Caco-2 (cell line): ENCODE measurements at places on chromosomes 4 and X.
A peak's percentile ranks its signal among the peaks of the same experiment; 100 is the strongest.

GRCh38 chr4:120007896-120008436 is 58.7 kb downstream of the MAD2L1 start:
- no peak for DNase-seq

- DNase-seq: no peak
Observed at GRCh38 chr4:121076416-121076815, 4.1 kb upstream of the NDNF start.

DNA sequence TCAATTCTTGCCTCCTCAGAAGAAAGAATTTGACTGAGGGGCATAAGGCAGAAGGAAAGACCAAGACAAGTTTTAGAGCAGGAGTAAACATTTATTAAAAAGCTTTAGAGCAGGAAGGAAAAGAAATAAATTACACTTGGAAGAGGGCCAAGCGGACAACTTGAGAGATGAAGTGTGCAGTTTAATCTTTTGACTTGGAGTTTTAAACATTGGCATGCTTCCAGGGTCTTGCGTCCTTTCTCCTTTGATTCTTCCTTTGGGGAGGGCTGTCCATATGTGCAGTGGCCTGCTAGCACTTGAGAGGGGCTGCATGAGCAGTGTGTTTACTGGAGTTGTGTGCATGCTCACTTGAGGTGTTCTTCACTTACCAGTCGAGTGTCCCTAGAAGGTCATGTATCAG is 275.8 kb upstream of the IL1RAPL1 start:
- DNase-seq: no peak

GRCh38 chr4:165709516-165709915 is 163.5 kb upstream of the TLL1 start:
- DNase-seq: no peak

DNA sequence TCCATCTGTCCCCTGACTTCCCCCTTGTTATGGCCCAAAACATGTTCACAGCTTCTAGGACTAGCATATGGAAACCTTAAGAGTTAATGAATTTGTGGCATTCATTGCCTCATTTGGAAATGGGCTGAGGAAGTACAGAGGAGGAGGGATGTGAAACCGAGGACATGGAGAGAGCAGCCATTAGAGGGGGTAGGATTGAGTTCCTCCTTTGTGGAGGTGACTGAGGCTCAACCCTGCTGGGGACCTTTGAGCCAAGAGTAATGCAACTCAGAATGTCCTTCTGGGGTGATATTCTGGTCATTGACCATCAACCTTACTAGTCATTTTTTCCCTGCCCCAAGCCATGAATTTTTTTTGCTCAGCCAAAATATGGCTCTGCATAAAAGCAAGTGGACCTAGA is 109.4 kb downstream of the ZNF518B start:
- no peak for DNase-seq

- no peak for DNase-seq
Observed at GRCh38 chr4:40316333-40316781, 18.8 kb upstream of the CHRNA9 start.

- no peak for DNase-seq
Observed at GRCh38 chrX:133747196-133747595, 238.2 kb downstream of the GPC3 start.

DNA sequence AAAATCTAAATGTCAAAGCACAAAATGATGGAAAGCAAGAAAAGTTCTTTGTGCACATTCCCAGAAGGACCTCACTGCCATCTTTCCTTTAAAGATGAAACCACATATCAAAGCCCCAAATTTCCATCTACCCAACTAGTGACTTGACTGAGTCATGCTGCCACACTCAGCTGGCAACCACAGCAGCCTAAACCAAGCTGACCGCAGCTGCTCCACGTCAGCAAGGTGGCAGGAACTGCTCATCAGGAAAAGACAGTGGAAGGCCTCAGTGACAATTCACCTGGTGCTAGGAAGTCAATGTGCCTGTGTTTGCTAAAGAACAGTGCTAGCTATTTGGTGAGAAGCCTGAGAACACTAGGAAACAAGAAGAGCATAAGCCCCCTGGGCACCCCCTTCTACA is 26.1 kb downstream of the ACOX3 start:
- DNase-seq: no peak

GRCh38 chr4:103136671-103137445 is 37.2 kb upstream of the BDH2 start:
- no peak for DNase-seq

GRCh38 chrX:146433771-146434170 is 375.8 kb upstream of the CXorf51B start:
- no peak for DNase-seq

GRCh38 chr4:153531000-153531358 is 64.8 kb downstream of the TMEM131L start:
- DNase-seq: no peak

- no peak for DNase-seq
Observed at GRCh38 chr4:22416403-22416802, 99.5 kb downstream of the ADGRA3 start.

- no peak for DNase-seq
Observed at GRCh38 chr4:163614866-163615265, 120.4 kb downstream of the TMA16 start.

DNA sequence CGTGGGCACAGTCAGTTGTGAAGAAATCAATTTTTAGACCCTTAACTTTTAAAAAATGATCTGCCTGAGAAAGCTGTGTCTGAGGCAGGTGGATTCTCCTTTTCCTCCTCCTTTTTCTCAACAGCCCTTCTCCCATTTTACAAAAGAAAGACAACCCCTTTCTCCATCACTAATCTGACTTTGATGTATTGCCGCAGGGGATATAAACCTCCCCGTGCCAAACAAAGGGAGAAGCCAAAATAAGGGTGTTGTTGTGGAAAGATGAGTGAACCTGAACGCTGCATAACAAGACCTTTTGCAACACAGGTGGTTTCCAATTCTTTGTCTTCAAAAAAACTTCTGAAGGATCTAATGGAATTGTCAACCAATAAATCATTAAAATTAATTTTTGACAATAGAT is 8.4 kb upstream of the FHL1 start:
- DNase-seq: no peak

- DNase-seq: no peak
Observed at GRCh38 chr4:101345271-101345595, 2.1 kb downstream of the PPP3CA start.

DNA sequence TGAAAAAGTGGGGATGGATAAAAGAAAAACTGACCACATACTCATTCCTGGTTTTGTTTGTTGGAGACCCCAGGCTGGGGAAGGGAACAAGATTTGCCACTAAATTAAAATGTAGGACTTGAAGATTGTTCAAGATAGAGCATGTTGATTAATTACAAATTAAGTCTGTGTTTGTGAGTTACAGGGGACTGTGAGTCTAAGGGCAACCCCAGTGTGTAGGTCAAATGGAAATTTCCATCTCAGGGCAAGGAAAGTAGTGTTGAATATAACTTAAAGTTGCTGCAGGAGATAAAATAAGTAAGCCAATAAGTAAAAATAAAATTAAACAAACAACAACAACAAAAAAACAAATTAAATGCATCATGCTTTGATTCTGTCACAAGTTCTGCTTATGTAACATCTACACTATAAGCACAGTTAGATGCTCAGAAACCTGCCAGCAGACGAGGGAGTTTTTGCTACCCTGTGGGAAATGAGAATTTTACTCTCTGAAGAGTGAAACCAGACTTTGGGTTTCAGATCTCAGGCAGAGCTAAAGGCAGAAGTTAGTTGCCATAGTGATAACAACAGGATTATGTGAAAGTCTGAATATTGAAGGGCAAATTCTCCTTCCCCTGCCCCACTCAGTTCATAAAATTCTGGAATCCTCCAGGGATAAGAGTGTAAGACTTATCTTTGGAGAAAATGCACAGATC is 352.3 kb downstream of the GRXCR1 start:
- no peak for DNase-seq

GRCh38 chrX:134604701-134605311 is 53.5 kb downstream of the PLAC1 start:
- no peak for DNase-seq

DNA sequence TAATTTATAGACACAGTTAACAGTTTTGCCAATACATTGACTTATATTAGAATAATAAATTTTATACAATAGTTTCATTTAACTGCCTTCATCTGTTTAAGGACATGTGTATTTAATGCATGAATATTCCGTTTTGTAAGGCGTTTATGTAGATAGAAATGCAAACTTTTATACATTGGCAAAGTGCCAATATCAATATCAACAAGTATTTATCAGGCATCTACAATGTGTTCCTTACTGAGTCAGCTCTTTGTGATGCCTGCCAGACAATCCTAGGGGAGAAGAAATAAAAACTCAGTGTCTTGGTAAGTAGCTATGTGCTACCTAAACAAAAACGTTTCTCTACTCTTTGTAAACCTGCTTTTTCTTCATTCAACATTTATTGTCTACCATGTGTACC is 1142.2 kb downstream of the C4orf33 start:
- no peak for DNase-seq

GRCh38 chr4:177239878-177240277 is 69.8 kb upstream of the NEIL3 start:
- no peak for DNase-seq

DNA sequence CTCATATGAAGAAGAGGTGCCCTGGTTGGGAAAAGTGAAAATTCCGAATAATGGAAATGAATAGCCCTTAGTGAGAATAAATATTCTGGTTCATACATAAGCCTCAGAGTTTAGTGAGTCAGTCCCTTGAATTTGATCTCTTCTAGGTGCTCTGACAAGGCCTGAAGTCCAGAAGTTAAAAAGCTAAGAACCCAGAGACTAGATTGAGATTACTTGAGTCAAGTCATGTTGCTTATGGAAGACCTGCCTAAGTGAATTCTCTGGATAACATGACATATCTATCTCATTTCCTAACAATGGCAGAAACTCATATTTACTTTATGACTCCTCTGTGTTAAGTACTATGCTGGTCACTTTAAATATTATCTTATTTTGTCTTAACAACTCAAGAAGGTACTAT is 10.5 kb upstream of the PRSS48 start:
- no peak for DNase-seq

- DNase-seq: no peak
Observed at GRCh38 chr4:181173046-181173445, 1070.2 kb upstream of the TENM3 start.

DNA sequence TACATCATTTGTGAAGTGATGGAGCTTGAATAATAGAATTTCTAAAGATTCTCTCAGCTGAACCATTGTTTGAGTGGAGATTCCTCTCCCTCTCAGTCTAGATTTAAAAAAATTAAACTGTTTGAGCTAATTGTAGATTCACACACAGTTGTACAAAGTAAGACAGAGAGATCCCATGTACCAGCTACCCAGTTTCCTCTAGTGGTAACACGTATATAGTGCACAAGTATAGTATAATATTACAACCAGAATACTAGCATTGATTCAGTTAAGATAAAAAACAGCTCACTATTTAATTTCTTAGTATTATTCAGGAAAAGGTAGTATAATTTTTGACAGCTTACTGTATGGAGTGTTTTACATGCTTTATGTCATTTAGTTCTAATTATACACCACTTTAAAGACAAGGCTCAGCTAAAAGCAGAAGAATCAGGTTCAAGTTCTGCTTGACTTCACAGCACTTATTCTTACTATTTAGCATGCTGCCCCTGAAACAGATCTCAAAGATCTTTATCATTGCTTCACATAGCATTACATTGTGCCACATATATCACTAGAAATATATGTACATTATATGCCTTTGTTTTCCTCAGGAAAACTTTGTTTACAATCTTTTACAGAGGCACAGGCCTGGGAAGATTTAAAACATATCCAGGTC is 136.1 kb downstream of the SNCA start:
- DNase-seq: no peak

DNA sequence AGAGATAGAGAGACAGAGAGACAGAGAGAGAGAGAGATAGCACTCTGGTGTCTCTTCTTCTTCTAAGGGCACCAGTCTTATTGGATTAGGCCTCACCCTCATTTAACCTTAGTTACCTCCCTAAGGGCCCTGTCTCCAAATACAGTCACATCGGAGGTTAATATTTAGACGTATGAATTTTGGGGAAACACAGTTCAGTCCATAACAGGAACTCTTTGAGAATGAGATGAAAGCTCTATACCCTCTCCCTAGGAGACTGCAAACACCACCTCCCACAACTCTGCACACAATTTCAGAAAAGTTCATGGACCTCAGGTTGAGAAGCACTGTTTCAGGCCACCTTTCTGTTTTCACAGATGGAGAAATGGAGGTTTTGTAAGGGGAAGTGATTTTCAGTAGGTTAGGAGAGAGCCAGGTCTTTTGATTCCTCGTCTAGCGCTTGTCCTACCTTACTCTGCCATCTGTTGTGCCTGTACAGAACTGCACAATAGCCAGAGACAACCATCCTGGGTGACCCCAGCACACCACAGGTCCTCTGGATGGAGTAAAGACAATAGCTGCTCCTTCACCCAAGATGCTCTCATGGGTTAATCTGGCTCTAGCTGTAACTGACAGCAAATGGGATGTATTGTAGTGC is 16.9 kb upstream of the LOC101059915 start:
- peak; percentile 28 for DNase-seq

DNA sequence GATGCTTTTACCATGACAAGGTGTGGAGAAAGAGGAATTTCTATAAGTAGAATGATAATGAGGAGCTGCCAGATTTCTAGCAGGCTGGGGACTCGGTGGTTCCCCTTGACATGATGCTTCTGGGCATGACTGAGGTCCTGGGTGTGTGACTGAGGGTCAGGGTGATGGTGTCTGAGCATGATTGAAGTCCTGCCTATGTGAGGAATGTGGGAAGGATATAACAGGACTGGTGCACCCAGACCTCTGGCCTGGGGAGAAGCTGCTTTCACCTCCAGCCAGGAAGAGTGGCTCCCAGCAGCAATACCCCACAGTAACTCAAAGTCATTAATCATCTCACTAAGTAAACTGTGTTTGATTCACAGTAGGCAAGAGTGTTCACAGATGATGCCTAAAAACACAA is 17.4 kb downstream of the SORBS2 start:
- DNase-seq: no peak

DNA sequence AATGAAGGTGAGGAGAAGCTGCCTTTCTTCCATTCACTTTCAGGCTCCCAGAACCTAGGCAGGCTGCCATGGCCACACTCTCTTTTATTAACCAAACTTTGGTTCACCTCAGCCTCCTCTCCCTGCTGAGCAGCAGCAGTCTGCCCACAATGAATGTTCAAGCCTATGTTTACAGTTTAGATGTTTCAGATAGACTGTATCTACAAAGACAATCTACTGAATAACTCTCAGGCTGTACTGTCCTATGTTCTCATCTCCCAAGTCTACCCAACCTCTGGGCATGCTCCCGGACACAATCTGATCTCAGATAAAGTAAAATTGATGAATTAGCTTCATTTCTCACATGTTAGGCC is 59.2 kb upstream of the TMEM164 start:
- DNase-seq: no peak

GRCh38 chr4:23876418-23877089 is 13.3 kb downstream of the PPARGC1A start:
- DNase-seq: no peak

- DNase-seq: no peak
Observed at GRCh38 chrX:37875675-37876074, 28.3 kb upstream of the DYNLT3 start.

GRCh38 chrX:41412261-41413081 is 34.7 kb upstream of the NYX start:
- DNase-seq: no peak

DNA sequence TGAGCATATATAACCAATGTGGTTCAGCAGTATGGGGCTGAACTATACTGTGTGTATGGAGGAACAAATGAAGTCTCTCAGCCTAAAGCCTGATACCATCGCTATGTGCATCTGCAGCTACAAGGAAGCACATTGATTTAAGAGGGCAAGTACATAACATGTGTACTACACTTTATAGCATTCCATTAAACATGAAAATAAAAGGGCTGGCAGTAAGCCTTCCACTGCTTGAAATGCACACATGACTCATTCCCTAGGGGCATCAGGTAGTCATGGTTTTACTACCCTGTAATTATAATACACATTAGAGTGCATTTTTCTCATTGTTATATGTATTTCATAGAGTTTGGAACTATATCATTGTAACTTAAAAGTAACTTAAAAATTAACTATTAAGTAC is 51.2 kb downstream of the SMARCA1 start:
- DNase-seq: no peak
